ENCODE measurements at places on chromosomes 12 and 14.

DNA sequence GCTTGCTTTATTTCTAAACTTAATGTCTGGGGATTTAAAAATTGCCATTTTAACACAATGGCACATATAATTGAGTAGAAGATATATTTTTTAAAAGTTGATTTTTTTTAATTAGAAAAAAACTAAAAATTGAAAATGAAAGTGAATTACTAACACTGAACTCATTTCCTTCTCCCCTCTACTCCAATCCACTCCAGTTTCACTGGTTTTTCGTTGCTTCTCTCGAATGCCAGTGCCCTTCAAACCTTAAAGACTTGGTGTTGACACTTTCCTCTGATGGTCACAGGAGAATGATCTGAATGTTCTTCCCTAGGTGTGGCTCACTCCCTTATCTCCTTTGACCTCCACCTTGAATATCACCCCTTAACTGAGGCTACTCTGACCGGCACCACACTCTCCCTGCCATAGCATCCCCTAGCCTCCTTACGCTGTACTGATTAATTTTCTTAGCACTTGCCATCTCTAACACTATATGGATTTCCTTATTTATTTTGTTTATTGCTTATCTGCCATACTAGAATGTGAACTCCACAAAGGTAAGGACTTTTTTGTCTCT, 107.1 kb downstream of the LIN7A start:
- no peak for DNase-seq

DNA sequence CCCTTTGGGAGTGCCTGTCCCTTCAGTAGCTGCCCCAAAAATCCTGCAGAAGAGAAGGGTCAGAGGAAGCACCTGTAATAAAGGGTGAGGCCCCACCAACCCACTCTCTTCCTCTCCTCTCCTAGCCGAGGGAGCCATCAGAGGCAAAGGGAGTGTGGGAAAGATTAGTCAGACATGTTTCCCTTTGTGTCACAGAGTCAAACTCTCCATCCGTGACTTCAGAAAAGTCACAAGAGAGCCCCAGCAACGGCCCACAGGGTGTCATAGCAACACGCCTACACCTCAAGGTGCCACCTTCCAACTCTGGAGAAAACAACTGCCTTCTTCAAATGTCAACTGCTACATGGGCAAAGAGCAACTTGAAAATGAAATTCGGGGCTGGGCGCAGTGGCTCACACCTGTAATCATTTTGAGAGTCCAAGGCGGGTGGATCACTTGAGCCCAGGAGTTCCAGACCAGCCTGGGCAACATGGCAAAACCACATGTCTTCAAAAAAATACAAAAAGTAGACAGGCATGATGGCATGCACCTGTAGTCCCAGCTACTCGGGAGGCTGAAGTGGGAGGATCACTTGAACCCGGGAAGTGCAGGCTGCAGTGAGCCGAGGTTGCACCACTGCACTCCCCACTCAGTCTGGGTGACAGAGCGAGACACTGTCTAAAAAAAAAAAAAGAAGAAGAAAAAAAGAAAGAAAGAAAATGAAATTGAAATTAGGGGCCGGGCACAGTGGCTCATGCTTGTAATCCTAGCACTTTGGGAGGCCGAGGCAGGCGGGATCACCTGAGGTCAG, 17.7 kb upstream of the CD27 start:
- peak; percentile 82 for DNase-seq

DNA sequence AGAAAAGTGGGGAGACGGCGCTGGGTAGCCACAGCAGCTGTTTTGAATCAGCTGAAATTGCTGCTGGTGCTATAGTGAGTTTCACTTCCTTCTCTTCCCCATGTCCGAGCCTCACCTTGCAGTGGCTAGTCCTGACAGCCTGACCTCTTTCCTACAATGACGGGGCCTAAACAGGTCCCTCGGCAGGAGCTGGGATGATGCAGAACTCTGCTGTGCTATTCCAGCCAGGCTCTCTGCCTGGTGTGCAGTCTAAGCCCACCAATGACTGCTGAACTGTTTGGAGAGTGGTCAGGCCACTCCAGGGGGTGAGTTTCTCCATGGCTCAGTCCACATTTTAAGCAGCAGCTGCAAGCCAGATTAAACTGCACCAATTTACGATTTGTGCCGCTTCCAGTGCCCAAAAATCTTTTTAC, 207.3 kb downstream of the TTC7B start:
- no peak for DNase-seq

GRCh38 chr12:98274430-98275130, 240.8 kb upstream of the TMPO start:
- no peak for DNase-seq

GRCh38 chr14:55440385-55440784, at the start of gene TBPL2:
TSS of gene TBPL2 (minus strand) at chr14:55440616. CDS start at chr14:55440449, 167 bp downstream.
- DNase-seq = no peak

DNA sequence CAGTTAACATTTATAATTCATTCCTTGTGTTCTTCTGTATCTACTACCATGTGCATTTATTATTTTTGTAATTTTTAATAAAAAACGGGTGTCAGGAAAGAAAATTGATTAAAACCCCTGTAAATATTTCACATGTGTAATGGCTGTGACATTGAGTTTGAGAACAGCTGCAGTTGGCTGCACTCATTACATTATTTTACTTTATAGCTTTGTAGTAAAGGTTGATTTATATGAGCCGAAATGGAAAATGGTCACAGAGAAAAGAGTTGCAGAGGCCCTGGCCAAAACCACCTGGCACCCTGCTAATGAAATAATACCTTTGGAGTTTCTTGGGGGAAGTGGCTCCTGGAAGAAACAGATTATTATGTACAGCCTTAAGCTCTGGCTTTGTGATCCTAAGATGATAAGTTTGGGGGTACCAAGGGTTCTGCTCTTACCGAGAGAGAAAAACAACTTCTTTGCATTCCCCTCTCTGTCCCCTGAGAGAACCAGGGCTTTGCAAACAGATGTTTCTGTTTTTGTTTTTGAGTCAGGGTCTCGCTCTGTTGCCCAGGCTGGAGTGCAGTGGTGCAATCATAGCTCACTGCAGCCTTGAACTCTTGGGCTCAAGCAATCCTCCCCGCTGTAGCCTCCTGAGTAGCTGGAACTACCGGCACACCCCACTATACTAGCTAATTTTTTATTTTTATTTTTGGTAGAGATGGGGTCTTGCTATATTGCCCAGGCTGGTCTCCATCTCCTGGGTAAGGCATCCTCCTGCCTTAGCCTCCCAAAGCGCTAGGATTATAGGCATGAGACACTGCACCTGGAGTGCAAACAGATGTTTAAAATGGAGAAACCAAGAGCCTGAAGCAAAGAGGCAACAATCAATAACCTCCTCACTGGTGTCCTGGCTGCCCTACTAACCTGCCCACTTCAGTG, 9.7 kb upstream of the DYNLL1 start:
- DNase-seq = no peak

- no peak for DNase-seq
Observed at GRCh38 chr12:62770381-62770780, 164.6 kb downstream of the PPM1H start.

DNA sequence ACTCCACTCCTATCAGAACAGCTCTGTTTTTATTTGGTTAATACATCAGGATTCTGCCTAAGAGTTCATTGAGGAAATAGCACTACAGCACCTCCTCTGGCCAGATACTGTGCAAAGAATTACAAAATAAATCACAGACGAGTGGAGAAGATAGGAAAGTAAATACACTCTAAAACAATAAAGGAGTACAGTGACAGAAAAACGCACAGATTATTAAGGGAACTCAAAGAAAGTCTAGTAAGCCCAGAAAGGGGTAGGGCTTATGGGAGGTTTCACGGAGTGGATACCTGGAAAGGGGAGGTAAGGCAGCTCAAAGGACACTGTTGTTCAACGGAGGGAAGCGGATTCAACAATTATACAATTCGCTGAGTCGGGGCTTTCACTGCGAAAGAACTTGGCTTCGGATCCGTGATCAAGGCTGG, 5.5 kb downstream of the OR10AD1 start:
- no peak for DNase-seq

DNA sequence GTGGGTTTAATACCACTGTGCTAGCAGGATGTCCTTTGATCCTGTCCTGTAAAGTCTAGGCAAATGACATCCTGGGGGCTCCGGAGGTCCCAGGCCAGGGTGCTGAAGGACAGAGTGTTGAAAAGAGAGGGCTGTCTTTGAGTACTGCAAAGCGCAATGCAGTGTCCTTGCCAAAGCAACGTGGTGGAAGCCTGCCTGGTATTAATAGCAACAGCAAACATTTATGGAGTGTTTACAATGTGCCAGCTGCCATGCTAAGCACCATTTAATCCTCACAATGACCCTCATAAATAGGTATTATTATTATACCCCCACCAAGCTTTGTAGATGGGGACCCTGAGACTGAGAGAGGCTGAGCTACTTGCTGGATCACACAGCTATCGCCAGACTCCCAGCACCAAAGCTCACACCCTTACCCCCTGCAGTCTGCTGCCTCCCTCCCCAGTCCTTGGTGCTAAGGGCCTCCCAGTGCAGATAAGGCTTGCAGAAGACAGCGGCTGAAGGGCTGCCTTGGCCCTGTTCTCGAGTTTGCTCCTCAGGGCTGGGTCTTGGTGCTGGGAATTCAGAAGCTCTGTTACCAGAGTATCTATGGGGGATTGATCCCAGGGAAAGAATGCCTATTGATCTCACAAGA, 427.7 kb downstream of the FUT8 start:
- no peak for DNase-seq

DNA sequence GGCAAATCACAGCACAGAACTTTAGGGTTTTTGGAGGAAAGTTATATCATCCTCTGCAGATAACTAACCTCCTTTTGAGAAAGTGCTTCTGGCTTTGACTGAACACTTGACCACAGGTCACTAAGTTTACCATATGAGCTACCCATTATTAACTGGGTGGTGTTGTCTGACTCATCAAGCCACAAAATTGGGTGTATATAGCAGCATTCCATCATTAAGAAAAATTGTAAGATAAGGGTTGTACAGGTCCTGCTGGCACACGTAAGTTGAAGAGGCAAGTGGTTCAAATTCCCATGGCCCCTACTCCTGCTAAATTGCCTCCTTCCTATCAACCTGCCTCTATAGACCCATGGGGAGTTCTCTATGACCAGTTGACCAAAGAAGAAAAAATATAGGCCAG, 39.5 kb downstream of the L2HGDH start:
- no peak for DNase-seq

DNA sequence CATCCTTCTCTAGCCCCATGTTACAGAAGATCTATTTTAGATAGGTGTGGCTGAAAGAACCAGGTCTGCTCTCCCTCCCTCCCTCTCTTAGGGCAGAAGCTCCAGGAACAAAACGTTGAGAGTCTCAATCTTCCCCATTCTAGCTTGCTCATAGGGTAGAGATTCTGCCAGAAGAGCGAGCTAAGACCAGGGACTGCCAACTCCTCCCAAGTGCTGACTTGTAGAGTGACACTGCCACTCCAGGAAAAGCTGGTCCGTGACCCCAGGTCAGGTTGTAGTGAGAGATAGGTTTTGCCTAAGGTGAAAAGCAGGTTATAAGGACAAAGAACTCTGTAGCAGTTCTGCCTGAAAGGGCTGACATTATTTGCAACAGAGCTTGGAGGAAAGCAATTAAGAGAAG, 73.4 kb downstream of the INSM2 start:
- no peak for DNase-seq

Measured in stimulated activated CD8-positive, alpha-beta memory T cell treated with anti-CD3 and anti-CD28 coated beads, Interleukin-2, amount 100 ng/mL, for 48 hours (primary cell).